ENCODE measurements at places on chromosomes 11 and 22. TPM values are rescaled to one million over a fixed set of nuclear protein-coding genes. Genes with fewer than 3 reads are reported as not detected.

The NAA40 gene
- 82.7 TPM for total RNA-seq

DNA sequence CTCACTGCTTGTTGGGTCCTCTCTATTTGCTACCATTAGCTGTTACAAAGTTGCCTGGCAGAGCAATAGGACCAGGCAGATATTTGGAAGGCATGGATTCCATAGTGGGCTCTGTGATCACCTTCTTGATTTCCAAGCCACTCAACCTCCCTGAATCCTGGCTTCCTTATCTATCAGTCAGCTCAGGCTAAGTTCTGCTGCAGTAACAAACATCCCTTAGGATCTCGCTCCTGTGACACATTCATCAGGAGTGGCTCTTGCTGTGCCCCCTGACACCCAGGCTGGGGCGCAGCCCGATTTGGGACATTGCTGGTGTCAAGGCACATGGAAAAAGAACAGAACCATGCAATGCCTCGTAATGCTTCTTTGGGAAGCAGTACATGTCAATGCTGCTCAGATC, 503.9 kb downstream of the TBC1D22A start:
- H3K27me3 ChIP-seq, result no peaks in the 10 kb centered on the region
- no peak overlapping the region for H3K4me3 ChIP-seq
- H3K27ac ChIP-seq, result no peak overlapping the region
- DNase-seq, result no peak

The C11orf97 gene
- not detected for total RNA-seq

DNA sequence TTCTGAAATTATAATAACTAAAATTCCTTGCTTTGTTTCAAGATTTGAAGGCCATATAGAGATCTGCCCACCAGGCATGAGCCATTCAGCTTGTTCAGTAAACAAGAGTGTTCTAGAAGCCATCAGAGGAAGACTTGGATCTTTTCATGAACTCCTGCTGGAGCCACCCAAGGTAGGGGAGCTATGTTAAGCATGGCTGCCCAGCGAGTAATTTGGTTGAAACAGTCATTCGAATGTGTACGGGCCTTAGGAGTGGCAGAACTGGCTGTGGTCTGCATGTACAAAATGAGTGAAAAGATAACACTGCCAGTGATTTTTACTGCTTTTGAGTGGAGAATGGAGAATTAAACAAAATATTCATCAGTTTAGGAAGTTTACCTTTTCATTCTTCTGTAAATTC, 103.7 kb downstream of the PPP6R3 start:
- peaks cover 41% of the 10 kb centered on the region for H3K36me3 ChIP-seq
- no peak for DNase-seq
- H3K27me3 ChIP-seq, result no peaks in the 10 kb centered on the region
- H3K4me3 ChIP-seq, result no peak overlapping the region

- H3K27ac ChIP-seq, result no peak overlapping the region
- H3K27me3 ChIP-seq, result no peaks in the 10 kb centered on the region
- H3K36me3 ChIP-seq, result no peaks in the 10 kb centered on the region
- H3K4me3 ChIP-seq, result no peak overlapping the region
Measured at GRCh38 chr11:70468256-70469195, 70.2 kb downstream of the CTTN start.

The SULT4A1 gene
- 2.2 TPM for total RNA-seq

The E2F8 gene
- 5.2 TPM for total RNA-seq

The CAT gene
- 29.3 TPM for total RNA-seq

DNA sequence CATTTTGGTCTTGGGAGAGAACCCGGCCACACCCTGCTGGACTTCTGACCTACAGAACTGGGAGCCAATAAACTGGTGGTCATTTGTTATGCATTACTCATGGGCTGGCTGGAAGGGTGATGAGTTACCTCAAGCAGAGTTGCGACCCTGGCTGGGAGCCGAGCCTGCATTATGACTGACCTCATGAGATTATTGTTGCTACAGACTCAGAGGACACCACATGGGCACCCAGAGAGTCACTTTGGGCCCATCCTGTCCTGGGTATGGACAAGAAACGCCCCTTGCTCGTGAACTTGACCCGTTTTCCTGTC, 531.7 kb downstream of the TBC1D22A start:
- DNase-seq, result no peak
- H3K4me3 ChIP-seq, result no peak overlapping the region
- no peaks in the 10 kb centered on the region for H3K36me3 ChIP-seq
- no peak overlapping the region for H3K27ac ChIP-seq
- H3K4me1 ChIP-seq, result no peaks in the 10 kb centered on the region

The RAG2 gene
- not detected for total RNA-seq

DNA sequence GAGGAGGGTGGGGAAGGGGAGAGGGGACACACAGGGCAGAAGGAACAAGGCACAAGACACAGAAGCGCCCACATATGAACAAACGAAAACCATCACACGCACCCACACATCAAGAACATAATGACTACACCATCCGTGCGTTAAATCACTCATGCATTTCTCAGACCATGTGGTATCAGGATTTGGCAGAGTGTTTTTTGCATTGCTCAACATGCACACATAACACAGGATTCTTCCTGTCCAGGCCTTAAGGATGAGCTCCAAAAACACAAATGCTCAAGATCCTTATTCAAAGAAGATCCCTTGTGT, 309.5 kb downstream of the CADM1 start:
- no peaks in the 10 kb centered on the region for H3K27me3 ChIP-seq
- H3K36me3 ChIP-seq, result no peaks in the 10 kb centered on the region
- no peak for DNase-seq
- peaks cover 26% of the 10 kb centered on the region for H3K4me1 ChIP-seq
- H3K27ac ChIP-seq, result no peak overlapping the region

- no peak overlapping the region for H3K4me3 ChIP-seq
- H3K27ac ChIP-seq, result no peak overlapping the region
- H3K4me1 ChIP-seq, result peaks cover 13% of the 10 kb centered on the region
- no peaks in the 10 kb centered on the region for H3K36me3 ChIP-seq
Measured at GRCh38 chr11:18523084-18523483, 3.7 kb downstream of the TSG101 start.

GRCh38 chr22:44329179-44329796, 16.5 kb upstream of the SHISAL1 start:
- H3K36me3 ChIP-seq, result no peaks in the 10 kb centered on the region
- H3K4me3 ChIP-seq, result no peak overlapping the region
- no peak for DNase-seq
- no peak overlapping the region for H3K27ac ChIP-seq
- H3K27me3 ChIP-seq, result peaks cover 83% of the 10 kb centered on the region

- H3K36me3 ChIP-seq, result no peaks in the 10 kb centered on the region
- no peak overlapping the region for H3K4me3 ChIP-seq
- DNase-seq, result no peak
- H3K27ac ChIP-seq, result no peak overlapping the region
- H3K4me1 ChIP-seq, result no peaks in the 10 kb centered on the region
Measured at GRCh38 chr11:93832780-93833179, 17.6 kb downstream of the VSTM5 start.

GRCh38 chr22:35541254-35541748, 670 bp downstream of the RASD2 start:
- DNase-seq, result no peak
- no peaks in the 10 kb centered on the region for H3K4me1 ChIP-seq
- peaks cover 43% of the 10 kb centered on the region for H3K27me3 ChIP-seq
- H3K27ac ChIP-seq, result no peak overlapping the region

GRCh38 chr11:81596704-81597103, 1137.0 kb downstream of the FAM181B start:
- DNase-seq, result no peak
- peaks cover 3% of the 10 kb centered on the region for H3K4me1 ChIP-seq
- no peak overlapping the region for H3K4me3 ChIP-seq

DNA sequence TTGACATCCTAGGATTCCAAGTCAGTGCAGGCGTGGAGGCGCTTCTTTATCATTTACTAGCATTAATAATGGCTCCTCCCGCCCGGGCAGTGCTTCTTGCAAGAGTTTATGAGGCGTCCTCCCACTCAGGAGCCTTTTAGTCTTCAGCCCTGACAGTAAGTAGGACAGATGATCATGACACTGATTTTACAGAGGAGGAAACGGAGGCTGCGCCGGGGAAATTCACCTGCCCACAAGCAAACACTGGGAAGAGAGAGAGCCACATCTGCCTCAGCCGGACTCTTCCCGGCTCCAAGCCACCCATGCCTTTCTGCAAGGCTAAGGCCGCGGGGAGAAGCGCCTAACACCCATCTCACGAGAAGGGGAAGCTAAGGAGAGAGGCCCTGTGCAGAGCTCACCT, 35.9 kb downstream of the KIAA0930 start:
- H3K27me3 ChIP-seq, result no peaks in the 10 kb centered on the region
- H3K4me3 ChIP-seq, result no peak overlapping the region
- H3K4me1 ChIP-seq, result no peaks in the 10 kb centered on the region
- DNase-seq, result no peak
- H3K27ac ChIP-seq, result no peak overlapping the region

The LMNTD2 gene
- total RNA-seq, result 21.1 TPM

DNA sequence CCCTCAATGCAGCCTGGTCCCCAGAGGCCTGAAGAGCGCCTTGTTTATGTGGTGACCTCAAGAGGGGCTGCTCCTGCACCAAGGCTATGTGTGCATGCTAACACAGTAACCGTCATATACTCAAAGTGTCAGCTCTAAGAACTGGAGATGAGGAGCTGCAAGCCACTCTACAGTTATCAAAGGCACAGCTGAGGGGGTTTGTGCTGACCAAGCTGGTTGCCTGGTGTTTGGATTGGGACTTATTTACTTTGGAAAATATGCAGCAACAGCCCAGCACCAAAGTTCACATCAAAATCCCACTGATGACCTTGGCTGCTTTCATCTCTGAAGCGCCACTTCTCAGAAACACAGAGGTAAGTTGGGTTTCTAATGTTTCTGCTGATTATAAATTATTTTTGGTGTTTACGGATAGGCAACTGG, at the start of gene SERPIND1:
Gene SERPIND1 (plus strand): TSS at position 321 of the 420 bp plus-strand sequence. CDS start 5,200 bp downstream, outside the sequence.
- DNase-seq, result no peak
- H3K27ac ChIP-seq, result peak within 1 kb of the TSS; percentile 54
- no peaks in the 10 kb centered on the region for H3K36me3 ChIP-seq

- DNase-seq, result no peak
- no peak overlapping the region for H3K27ac ChIP-seq
- no peaks in the 10 kb centered on the region for H3K36me3 ChIP-seq
- no peak overlapping the region for H3K4me3 ChIP-seq
- no peaks in the 10 kb centered on the region for H3K4me1 ChIP-seq
Measured at GRCh38 chr11:123268156-123268555, 73.1 kb upstream of the CLMP start.

DNA sequence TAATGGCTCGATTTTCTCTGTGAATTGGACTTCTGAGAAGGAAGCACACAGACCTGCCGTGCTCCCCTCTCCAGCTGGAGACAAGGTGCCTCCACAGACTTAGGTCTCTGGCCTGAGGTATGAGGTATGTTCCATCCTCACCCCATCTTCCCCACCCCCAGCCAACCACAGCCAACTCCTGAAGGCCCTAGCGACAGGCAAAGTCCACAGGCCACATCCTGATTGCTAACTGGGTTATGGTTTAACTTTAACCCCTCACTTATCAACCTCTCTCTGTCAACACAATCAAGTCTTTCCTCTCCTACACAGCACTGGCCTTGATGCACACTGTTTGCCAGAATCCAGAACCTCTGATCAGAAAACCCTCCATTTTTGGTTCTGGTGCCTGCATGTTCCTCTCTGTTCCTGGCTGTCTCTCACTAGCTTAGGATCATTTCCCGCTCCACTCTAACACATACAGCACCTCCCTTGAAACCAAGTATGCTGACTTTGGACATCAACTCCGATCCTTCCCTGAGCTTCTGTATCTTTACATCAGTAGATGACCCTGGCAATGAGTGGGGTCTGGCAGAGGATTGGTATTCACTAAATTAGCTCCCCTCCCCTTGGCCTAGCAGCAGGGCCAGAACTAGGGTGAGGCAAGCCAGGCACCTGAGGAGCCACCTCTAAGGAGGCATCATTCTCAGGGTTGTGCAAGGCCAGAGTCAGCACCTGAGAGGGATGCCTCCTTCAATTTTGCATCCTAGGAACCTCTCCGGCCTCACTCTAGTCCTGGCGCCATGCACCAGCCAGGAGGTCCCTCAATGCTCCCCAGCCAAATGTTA, 22.0 kb downstream of the JAML start:
- peaks cover 30% of the 10 kb centered on the region for H3K27me3 ChIP-seq
- H3K36me3 ChIP-seq, result no peaks in the 10 kb centered on the region
- no peak for DNase-seq
- H3K27ac ChIP-seq, result no peak overlapping the region
- no peak overlapping the region for H3K4me3 ChIP-seq
